HT-29 (cell line): ENCODE measurements at places on chromosomes 16 and 17. TPM values are rescaled to one million over a fixed set of nuclear protein-coding genes. Genes with fewer than 3 reads are reported as not detected.

The IGSF6 gene
- not detected in 2 replicates for total RNA-seq

The BAIAP3 gene
- 8.2 and 14.1 TPM in 2 replicates for total RNA-seq

The ABCA10 gene
- 0.25 and 0.29 TPM in 2 replicates for total RNA-seq

The CLEC19A gene
- not detected in 2 replicates for total RNA-seq

The TMEM238L gene
- 4.7 and 4.8 TPM in 2 replicates for total RNA-seq

The SPNS2 gene
- 172 and 193 TPM in 2 replicates for total RNA-seq

The C1QTNF8 gene
- total RNA-seq, result 0.10 TPM in 1 of 2 replicates, not detected in the other

The ITGA2B gene
- total RNA-seq, result 0.05 TPM in 1 of 2 replicates, not detected in the other

The PROCA1 gene
- 1.7 and 3.8 TPM in 2 replicates for total RNA-seq

The NPTX1 gene
- not detected in 2 replicates for total RNA-seq

The CBX1 gene
- 33.8 and 39.5 TPM in 2 replicates for total RNA-seq

The CACNG1 gene
- not detected in 2 replicates for total RNA-seq

The PERCC1 gene
- total RNA-seq, result 0.10 TPM in 1 of 2 replicates, not detected in the other

The OR3A3 gene
- not detected in 2 replicates for total RNA-seq

The NPIPB13 gene
- 0.39 and 1.0 TPM in 2 replicates for total RNA-seq

The CLDN7 gene
- total RNA-seq, result 383 and 429 TPM in 2 replicates

The DHRS7C gene
- not detected in 2 replicates for total RNA-seq

The ANKRD40CL gene
- total RNA-seq, result 0.99 and 1.1 TPM in 2 replicates

The AGRP gene
- not detected in 2 replicates for total RNA-seq

The ZNF207 gene
- total RNA-seq, result 146 and 188 TPM in 2 replicates

The CLN3 gene
- 28.0 and 37.8 TPM in 2 replicates for total RNA-seq
